ENCODE measurements at places on chromosomes 7 and 10.

DNA sequence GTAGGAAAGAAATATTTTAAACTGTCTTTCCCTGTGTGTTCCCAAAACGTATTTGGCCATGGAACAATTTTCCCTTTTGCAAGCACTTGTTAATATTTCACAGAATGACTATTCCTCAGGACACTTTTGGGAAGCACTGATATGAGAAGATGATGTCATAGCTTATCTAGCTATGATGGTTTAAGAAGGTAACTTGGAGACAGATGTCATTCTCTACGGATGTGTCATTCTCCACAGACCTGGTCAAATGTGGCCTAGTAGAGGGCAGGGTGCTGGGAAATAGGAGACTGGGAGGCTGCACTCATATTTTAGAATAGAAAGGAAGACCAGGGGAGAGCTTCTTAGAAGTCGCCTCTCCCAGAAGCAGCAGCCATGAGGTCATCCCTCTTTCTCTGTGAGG, 220.7 kb upstream of the GLI3 start:
- no peak for DNase-seq

- DNase-seq: no peak
Measured at GRCh38 chr7:8386926-8387550, 46.4 kb upstream of the NXPH1 start.

DNA sequence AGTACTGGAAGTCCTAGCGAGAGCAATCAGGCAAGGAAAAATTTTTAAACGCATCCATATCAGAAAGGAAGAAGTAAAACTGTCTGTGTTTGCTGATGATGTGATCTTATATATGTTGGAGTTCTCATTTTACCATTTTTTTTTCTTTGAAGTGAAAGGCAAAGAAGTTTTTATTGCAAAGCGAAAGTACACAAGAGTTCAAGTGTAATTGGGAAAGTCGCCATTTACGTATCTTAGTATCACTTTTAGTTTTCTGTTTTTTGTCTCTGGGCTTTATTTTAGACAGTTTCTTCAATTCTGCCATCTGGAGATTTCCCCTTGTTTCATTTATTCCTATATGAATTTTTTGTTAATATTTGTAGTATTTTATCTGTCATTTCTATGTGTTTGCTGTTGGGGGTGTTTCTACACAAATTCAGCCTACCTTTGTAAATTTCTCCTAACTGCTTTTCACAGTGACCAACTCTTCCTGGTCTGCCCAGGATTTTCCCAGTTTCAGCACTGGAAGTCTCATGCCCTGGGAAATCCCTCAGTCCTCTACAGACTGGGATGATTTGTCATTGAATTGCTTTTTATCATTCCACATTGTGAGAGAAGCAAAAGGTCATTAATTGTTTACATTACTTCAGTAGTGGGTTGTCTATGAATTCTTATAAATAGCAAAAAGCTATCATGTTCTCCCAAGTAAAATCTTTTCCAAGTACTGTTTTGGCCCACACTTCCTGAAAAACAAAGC, 23.2 kb downstream of the BET1 start:
- no peak for DNase-seq

DNA sequence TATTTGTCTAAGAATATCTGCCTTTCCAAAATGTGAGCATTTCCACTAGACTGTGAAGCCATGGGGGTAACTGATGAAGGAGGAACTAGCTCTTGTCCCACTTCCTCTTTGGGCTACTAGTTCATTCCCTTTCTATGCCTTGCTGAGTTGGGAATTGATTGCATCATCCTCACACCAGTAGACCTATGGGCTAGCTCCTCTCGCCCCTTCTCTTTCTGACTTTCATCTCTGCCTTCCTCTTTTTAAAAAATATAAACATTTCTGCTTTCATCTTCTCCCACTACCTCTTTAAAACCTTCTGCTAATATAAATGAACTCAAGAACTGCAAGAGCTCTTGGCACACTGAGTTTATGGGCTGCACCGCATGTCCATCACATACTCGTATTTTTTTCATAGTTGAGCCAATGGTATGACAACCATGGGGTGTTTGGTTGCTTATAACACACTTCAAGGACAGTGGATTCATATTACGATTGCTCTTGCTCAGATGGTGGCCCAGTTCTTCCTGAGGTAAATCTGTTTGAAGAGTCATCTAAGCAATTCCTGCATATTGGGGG, 182.0 kb downstream of the REEP3 start:
- DNase-seq: no peak

- DNase-seq: no peak
Measured at GRCh38 chr7:100641860-100642533, 645 bp upstream of the TFR2 start.

- DNase-seq: no peak
Measured at GRCh38 chr7:101913851-101914250, 96.4 kb downstream of the CUX1 start.

- no peak for DNase-seq
Measured at GRCh38 chr7:54995610-54996363, 23.0 kb upstream of the EGFR start.
